Kidney (tissue), 22 donors: ENCODE measurements at places on chromosomes 7 and 10.

DNA sequence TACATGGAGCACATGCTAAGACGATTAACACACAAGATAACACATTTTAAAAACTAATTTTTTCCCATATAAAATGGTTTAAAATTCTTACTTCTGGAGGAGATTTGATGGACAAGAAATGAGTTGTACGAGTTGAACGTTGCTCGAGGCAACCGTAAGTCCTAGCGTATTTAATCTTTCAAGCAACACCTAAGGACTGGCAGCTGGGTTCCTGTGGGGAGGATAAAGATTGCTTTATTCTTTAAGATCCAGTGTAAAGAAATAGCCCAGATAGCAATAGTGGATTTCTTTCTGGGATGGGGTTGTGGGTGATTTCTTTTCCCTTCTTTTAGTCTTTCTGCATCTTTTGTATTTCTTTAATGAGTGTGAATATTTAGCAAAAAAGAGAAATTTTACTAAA lies 9.8 kb downstream of the TBXAS1 start:
- no peak for DNase-seq

GRCh38 chr10:72653383-72654096 lies 27.7 kb upstream of the MICU1 start:
- DNase-seq = no peak

GRCh38 chr10:79241990-79242619 lies 105.2 kb upstream of the PPIF start:
- DNase-seq = peak; percentile 90

- DNase-seq = no peak
These were observed 31.3 kb downstream of the AKR1C3 start for GRCh38 chr10:5125315-5126044.

- DNase-seq = no peak
These were observed 8.6 kb downstream of the LIPA start for GRCh38 chr10:89242840-89243568.

GRCh38 chr10:58189269-58189668 lies 78.4 kb downstream of the IPMK start:
- DNase-seq = peak; percentile 42

GRCh38 chr10:64044098-64044497 lies 522.9 kb downstream of the REEP3 start:
- no peak for DNase-seq

DNA sequence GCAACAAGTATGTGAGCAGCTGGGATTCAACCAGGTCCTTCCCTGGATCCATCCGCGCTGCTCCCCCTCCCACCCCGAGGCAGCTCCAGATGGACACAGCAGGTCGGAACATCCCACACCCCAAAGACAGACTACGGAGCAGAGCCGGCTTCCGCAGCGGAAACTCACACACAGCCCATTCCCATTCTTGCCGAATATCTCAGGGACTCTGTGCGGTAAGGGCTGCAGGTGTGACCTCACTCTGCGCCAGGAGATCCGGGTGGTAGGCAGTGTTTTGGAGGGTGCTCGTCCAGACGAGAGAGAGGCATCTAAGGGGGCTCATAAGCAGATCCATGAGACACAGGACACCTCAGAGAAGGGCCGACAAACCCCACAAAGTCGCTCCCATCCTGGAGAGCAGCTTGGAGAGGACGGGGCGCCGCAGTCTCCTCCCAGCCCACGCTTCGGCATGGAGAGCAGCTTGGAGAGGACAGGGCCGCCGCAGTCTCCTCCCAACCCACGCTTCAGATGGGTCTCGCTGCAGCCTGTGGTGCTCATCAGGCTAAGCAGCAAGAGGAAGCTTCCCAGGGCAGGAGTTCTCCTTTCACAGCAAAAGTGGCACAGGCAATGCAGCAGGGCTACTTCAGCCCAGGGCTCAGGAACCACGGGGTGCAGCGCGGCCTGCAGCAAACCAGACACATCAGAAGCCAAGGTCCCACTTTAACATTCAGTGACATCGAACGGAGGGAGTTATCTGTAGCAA lies 179.9 kb downstream of the DIP2C start:
- DNase-seq = no peak

DNA sequence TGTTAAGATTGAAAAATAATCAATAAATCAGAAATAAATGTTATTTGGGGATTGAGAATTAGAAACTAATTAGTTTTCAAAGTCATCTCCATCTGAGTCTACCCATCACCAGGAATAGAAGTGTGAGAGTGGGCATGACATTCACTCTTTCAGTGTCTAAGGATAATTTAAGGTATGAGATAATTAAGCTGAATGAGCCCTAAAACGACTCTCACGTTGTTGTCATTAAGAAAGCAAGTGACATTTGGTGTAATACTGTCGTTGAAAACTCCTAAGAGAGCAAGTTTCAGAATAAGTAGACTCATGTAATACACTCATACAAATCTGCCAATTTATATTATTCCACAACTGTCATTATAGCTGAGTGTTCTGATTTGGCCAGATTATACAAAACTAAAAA lies 7.1 kb downstream of the AGMO start:
- no peak for DNase-seq

- DNase-seq = no peak
These were observed 43.7 kb downstream of the SGCE start for GRCh38 chr7:94612253-94612652.

DNA sequence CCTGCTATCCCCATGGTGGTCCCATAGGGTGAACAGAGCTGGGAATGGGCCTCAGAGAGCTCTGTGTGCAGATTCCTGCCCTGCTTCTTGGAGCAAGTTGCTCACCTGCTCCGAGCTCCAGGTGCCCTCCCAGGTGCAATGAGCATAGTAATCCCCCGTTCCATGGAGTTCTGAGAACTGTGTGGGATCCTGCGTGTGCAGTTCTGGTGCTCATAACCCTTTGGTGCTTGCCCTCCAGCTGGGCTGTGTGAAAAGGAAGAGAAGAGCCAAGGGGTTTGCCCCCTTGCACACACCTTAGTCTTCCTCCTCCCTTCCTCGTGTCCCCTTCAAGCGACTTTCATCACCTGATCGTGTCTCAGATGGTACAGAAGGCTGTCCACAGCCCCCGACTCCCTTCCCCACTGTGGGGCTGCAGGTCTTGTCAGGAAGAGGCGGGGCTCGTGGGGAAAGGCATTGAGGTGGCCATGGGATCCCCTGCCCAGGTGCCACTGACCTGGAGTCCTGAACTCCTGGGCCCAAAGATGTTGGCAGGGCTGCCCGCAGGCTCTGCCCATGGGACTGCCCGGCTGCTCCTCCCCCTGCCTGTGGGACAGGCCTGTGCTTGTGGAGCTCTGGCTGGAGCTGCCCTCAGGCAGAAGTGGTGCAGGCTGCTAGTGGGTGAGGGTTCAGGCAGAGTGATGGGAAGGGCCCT lies 21.9 kb upstream of the ZNF488 start:
- peak; percentile 73 for DNase-seq

DNA sequence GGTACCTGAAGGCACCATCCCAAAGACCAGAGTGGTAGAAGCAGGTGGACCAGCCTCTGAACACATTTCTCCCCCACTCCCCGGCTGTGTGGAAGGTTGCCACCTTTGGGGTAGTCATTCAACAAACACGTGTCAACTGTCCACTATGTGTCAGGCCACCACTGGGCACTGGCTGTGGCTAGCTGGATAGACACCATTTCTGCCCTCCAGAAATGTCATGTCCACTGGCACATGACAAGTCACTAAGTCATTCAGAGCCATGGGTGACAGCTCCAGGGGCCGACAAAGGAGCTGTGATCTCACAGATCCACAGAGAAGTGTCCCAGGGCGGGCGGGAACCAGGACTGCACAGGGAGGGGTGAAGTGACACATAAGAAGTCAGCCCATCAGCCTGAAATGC lies 99.6 kb downstream of the EGFR start:
- DNase-seq = no peak

GRCh38 chr10:34397324-34397723 lies 417.8 kb downstream of the PARD3 start:
- no peak for DNase-seq

DNA sequence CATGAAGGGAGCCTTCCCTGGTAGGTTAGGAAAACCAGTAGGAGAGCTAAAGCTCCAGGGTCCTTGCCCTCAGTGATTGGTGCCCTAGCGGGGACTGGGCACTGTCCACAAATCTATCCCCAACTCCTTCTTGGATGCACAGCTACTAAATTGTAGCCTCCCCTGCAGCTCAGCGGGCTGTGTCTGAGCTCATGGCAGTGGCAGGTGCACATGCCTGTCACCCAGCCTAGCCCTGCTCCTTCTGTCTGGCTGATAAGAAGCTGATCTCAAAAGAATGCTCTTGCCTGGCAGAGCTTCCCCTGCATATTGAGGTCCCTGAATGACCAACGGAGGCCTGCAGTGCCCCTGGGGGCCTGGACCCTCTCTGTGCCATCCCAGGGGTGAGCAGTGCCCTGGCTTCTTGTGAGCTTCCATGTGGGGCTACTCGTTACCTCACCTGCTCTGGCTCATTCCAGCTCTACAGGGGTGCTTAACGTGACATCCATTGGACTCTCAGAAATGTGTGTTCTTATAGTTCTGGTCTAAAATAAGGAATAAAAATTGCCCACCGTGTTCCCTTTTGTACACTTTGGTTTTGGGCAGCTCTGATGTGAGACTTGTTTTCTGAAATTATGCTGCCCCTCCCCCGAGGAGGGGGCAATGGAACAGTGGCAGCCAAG lies 59.8 kb upstream of the ANTXRL start:
- peak; percentile 24 for DNase-seq

- DNase-seq = no peak
These were observed 338.2 kb upstream of the AOAH start for GRCh38 chr7:37062560-37062859.

DNA sequence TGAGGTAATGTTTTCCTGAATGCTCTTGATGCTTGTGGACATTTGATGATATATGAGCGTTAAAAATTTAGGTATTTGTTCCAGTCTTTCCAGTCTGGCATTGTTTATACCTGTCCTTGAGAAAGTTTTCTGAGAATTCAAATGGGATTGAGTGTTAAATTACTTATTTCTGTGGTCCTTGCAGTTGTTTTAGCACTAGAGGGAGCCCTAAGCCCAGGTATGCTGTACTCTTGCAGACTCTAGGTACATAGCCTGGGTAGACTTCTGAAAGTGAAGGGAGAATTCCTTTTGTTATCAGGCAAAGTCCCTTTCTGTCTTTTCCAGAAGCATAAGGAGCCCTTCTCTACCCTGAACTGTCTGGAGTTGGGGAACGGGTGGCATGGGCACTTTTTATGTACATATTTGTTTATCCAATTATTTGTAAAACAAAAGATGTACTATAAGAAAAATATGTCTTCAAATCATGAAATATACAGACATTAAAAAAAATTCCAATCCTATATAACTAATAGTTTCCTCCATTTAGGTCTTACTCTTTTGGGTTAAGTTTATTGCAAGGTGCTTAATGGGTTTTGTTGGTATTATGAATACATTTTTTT lies 262.1 kb downstream of the ATRNL1 start:
- peak; percentile 61 for DNase-seq

GRCh38 chr10:61682323-61682722 lies 19.6 kb downstream of the CABCOCO1 start:
- DNase-seq = no peak

GRCh38 chr10:91925022-91925320 lies 1.4 kb downstream of the BTAF1 start:
- DNase-seq = no peak

- DNase-seq = no peak
These were observed 182.2 kb downstream of the HERPUD2 start for GRCh38 chr7:35512716-35513115.

- no peak for DNase-seq
These were observed 18.6 kb upstream of the IFIT2 start for GRCh38 chr10:89283025-89283935.

GRCh38 chr7:134622303-134622995 lies 24.2 kb upstream of the BPGM start:
- DNase-seq = no peak

- DNase-seq = no peak
These were observed 37.2 kb downstream of the FAM13C start for GRCh38 chr10:59325116-59325515.

GRCh38 chr10:598415-599170 lies 90.9 kb downstream of the DIP2C start:
- no peak for DNase-seq

- DNase-seq = peak; percentile 84
These were observed 1.1 kb downstream of the DDIT4 start for GRCh38 chr10:72274730-72275350.

- DNase-seq = peak; percentile 96
These were observed at the start of gene ZNF394 for GRCh38 chr7:99499721-99500636. ZNF394 (minus strand) TSS chr7:99500281; CDS start chr7:99500093, 188 bp downstream.

DNA sequence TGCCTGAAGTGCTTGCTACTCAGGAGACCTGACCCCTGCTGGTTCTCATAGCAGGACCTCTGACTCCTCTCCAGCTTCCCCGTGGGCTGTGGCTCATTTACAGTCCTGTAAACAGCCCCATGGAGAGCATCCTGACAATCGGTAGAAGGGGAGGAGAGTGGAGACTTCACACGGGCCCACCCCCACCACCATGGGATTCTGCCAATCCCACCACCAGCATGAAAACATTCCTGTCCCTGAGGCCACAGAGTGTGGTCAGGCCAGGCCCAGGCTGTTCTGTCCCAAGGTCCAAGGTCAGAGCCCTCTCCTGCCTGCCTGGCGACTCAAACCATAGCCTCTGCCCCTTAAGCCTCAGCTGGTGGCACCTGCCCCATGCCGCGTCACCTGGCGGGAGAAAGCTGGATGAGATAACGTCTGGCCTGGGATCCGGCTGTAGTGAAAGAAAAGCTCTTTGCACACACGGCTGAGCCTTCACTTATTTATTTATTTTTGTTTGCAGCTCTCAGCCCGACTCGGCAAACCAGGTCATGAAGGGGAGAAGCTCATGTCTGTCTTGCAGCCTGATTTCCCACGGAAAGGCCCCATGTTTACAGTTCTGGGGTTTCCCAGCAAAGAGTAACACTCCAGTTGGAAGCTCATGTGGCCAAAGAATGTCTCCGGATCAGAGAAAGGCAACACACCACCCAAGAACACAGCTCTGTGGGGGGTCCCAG lies 293.6 kb upstream of the ZMIZ1 start:
- DNase-seq = peak; percentile 78

DNA sequence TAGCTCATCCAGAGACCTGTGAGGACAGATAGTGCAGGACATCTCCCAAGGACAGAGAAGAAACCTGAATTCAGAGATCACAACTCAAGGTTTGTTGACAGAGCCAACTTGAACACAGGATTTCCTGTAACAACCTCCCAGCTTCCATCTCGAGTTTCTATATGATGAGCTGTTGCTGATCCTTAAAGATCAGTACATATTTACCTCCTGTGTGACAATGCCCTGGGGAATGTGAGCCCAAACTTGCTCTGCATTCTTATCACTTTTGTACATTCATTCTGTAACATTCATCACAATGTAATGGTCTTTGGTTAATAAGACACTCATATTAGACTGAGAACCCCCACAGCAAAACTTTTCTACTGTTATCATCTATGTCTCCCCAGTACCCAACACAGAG lies 468.6 kb downstream of the XPNPEP1 start:
- DNase-seq = no peak

DNA sequence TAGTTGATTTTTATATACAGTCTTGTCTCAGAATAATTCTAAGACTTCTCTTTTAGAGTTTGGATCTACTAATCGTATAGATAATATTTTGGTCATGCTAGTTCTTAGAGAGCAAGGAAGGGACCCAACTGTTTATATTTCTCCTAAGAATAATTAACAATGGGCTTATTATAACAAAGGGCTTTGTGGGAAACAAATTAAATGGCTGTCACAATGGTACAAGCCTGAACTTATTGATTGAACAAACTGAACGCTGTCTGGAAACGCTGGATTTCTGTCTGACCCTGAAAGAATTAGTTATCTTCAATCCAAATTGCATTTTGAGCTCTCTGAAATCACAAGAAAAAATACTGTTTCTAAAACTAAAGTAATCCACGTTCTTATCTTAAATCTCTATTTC lies 56.8 kb downstream of the CSTF2T start:
- no peak for DNase-seq

GRCh38 chr7:144818511-144818910 lies 17.3 kb downstream of the TPK1 start:
- no peak for DNase-seq
